ENCODE measurements at places on chromosomes 6 and 20. TPM values are rescaled to one million over a fixed set of nuclear protein-coding genes. Genes with fewer than 3 reads are reported as not detected.

The PM20D2 gene
- 11.8 TPM for total RNA-seq

The FAM162B gene
- 3.6 TPM for total RNA-seq

The EFCAB8 gene
- not detected for total RNA-seq

DNA sequence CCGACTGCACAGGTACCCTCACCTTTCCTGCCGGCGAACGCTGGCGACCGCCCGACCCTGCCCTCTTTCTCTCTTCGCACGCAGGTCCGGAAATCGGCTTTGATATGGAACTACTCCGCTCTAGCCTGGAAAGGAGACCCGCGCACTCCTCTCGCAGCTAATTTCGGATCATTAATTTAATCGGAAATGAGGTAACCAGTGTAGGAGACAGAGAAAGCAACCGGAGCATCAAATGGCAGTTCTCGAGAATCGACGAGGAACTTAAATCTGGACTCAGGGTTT lies 949 bp upstream of the ATXN1 start:
- no peak for DNase-seq

DNA sequence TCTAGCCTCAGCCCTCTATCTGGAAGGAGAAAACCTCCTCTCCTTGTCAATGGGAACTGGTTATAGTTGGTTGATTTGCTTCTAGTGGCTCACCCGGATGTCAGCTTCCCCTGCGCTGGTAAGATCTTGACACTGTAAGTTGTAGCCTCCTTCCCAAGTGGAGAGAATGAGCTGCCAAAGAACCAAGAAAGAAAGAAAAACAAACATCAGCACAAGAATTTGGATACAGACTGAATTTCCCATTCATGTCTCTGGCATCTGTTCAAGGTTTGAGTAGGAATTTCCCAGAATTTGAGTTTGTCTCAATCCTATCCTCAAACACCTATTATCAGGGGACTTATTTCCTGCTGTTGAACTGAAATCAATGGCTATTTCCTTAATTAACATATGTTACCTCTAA lies 44.1 kb downstream of the ELOVL2 start:
- no peak for DNase-seq

DNA sequence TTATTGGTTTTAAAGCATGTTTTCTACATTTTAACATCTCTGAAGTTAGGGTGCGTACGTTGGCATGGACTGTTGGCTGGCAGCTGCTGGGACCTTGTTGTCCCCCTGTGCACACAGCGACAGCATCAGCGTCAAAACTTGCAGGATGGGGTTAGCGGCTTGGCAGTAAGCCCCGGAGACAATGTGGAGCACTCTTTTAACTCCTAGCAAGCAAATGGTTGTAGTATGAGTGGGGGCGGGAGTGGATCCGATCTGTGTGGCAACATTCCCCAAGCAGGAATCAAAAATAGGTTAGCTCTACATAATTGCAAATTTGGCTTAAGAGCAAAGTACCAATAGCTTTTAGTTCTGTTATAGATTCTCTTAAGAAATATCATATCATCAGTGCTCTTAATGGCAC lies 70.1 kb downstream of the NRN1 start:
- DNase-seq = no peak

DNA sequence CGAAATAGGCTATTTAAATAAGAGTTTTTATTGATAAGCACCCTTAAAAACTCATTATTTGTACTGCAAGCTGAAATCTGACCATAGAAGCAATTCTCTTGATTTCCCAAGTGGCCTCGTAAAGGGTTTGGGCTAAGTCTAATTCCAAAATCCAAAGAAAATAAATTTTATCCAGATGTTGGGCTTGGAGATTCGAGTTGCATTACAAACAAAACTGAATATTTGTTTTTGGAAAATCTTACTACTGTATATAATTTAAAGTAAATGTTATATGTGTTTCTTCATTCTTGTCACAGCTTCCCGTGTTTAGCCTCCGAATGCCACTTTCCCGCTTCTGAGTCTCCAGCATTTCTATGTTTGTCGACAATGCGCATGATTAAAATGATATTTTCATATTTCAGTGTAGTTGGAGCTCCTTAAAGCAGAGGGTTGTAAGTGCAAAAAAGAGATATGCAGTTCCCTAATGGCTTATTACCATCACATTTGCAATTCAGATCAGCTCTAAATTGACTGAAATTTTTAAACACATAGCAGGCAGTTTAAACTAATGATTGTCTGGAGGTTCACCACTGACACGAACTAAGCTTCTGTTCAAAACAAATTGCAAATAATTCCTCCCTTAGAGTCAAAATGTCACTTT lies 47.0 kb downstream of the PRL start:
- DNase-seq = no peak

DNA sequence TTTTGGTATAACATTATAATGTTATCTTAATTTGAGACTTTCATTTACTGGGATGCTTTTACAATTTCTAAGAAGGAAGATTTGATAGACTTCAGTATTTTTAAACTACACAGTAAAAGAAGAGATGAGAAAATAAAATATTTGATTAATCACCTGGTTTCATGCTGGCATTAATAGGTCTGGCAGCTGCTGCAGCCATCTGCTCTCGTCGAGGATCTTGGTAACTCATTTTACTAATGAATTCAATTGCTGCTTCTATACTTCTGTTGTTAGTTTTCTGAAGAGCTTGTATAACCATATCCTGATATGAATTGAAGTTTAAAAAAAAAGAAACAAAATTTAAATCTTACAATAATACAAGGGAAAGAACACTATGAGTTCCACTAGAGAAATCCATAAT lies 23.0 kb downstream of the LATS1 start:
- DNase-seq = no peak
